ENCODE measurements at places on chromosomes 7 and 10.

DNA sequence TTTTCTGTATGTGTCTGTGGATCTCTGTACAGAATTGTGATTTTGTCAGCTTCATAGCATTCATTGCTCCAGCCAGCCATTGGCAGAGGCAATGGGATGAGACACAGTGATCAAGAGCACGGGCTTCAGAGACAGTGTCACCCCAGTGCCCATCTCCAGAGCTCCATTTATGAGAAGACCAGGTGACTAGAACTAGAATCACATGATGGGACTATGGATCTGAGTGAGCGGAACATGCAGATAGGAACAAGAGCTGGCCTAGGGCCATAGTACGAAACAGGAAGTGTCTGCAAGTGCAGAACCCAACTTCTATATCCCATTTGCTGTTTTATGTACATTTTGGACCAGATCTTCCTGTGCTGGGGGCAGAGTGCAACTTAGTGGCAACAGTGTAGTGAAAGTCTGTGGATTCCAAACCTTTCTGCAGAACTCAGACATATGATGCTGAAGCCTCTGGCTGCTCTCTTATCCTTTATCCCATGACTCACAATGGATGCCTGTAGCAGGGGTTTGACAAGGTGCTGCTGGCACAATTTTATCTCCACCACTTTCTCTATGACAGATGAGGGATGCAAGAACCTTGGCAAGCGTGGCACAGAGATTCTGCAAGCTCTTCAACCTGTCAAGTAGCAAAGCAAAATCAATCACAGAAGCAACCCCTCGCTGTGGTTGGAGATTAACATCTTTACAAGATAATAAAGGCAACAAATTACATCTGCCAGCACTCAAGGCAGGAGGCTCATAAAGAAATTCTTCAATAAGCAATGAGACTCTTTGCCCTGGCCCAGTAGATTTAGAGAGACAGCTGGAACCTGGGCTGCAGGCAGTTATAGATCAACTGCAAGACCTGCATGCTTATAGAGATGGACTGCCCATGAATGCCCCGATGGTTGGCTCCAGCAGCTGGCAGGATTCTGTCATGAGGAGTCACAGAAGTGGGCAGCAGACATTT lies 681.3 kb downstream of the TNS3 start:
- no peak for DNase-seq

- DNase-seq = no peak
These were observed 381.1 kb downstream of the SDK1 start for GRCh38 chr7:3682028-3682710.

- no peak for DNase-seq
These were observed 9.0 kb upstream of the MAFK start for GRCh38 chr7:1521456-1521855.

DNA sequence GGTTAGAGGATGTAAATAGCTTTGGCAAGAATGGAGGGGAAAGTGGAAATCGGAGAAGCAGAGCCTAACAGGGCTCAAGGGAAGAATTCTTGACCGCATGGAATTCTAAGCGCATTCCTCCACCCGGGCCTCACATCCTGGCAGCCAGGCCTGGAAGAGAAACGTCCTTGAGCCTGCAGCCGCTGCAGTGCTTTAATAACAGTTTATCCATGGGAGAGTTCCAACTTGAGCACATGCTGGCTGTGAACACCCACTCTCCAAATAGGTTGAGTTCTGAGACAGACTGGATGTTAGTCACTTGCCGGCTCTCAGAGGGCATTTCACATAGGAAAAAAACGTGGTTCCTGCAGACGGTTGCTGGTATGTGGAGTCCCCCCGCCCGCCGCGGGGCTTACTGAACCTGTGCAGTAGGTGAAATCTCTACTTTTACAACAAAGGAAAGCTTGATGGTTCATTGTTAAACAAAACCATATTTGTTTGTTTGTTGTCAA lies 61.4 kb upstream of the STEAP1B start:
- DNase-seq = no peak

DNA sequence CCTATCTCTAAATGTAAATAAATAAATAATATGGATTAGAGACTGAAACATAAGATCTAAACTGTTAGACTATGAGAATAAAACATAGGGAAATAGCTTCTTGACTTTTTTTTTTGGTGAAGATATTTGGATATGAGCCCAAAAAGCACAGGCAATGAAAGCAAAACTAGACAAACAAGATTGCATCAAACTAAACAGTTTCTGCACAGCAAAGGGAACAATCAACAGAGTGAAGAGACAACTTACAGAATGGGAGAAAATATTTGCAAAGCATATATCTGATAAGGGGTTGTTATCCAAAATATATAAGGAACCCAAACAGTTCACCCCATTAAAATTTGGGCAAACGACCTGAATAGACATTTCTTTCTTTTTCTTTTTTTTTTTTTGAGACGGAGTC lies 148.1 kb downstream of the SUGCT start:
- no peak for DNase-seq

DNA sequence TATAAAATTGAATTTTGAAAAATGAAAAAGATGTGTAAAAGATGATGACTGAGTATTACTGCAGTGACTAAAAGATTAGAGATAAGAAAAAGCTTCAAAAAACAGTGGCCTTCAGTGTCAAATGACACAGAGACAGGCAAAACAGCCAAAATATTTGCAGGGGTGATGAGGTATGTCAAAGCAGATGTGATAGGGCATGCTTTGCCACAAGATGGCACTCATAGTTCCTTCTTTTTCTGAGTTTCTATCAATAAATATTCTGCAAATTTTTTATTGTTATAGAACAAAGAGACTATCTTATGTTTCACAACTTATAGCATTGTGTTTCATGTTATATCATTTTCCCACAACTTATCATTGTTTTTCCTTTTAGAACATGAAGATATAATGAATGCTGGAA lies 344.1 kb upstream of the HPS1 start:
- DNase-seq = no peak

GRCh38 chr7:134318443-134318842 lies 1.7 kb upstream of the SLC35B4 start:
- no peak for DNase-seq

DNA sequence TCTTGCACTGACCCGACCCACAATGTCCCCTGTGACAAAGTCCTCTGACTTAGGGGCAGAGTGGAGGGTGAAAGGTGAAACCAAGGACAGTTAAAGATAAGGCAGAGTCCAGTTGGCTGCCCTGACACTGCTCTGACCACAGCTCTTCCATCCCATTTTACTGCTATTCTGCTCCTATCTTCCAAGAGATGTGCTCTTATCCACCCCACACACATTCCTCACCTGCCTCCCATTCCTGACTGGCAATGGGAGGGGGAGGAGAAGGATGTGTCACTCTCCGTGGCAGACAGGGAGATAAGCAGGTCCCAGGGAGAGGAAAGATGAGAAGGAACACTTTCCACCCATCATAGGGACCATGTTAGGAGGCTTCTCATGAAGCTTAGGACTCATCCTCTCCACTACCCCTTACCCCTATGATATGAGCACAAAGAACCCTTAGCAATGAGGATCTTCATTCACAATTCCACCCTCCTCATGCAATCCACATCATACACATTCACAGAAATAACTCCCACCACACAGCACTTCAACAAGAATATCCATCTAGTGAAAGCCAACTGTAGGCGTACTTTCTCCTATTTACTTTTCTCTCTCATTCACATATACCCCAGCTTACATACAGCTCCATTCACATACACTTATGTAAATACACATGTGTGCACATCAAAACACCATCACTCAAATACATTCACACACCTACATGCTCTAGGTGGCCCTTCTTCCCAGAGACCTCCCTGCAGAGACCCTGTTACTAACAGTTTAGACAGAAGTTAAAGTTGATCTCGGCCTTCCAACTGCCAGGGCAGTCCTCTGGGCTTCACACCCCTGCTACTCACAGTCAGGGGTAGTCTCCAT lies 6.6 kb downstream of the SYNPO2L start:
- DNase-seq = no peak

GRCh38 chr10:52578871-52579405 lies 193.6 kb downstream of the MBL2 start:
- no peak for DNase-seq

GRCh38 chr10:89030791-89031190 lies 40.2 kb downstream of the FAS start:
- no peak for DNase-seq

- DNase-seq = no peak
These were observed 78.5 kb upstream of the PCBD1 start for GRCh38 chr10:70966646-70967553.

DNA sequence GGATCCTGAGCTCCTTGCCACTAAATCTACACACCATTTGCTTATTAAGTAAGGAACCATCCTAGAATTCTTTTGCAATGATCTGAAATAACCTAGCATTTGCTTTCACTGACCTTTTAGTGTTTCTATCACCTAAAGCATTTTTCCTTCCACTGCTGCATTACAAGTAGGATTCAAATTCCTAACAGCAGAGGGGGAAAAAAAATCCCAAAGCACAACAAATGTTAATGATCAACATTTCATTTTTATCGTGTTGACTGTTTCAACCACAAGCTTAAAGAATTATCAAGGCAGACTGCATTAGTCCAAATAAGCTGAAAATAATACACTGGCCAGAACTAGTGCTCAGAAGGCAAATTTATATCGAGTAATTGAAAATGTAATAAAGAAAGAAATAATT lies 174.7 kb upstream of the TCF7L2 start:
- no peak for DNase-seq

DNA sequence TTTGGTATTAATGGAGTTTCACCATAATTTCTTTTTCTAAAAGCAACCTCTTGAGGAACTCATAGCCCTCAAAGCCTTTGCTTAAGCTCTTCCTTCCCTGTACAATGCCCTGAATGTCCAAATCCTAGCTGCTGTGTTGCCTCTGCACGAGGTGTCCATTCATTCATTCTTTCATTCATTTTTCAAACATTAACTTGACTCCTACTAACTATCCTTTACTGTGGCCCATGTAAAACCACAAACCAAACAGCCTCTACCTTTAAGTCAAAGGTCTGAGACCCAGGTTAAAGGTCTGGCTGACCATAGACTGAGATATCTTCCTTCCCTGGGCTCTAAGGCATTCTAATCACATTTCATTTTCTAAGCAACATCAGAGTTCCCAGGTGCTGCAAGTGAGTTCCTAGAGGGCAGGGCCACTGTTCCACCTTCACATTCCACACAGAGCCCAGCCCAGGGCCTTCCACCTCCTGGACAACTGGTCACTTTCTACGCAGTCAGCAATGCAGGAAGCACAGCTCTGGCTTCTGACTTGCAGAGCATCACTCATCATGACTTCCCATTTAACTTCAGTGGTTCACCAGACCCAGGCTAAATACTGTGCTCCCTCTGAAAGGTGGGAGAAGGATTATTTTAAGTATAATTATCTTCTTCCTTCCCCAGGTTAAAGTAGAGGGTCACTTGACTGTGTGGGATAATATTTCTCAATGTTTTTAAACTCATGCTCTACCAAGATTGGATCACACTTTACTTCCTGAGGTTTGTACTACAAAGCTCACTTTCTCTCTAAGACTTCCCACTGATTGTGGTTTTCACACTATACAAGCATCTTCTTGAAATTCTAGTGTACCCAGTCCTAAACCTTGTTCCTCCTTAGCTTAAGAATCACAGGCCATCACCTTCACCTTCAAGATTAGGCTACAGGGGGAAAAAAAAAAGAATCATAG lies 19.1 kb downstream of the ATXN7L1 start:
- no peak for DNase-seq

DNA sequence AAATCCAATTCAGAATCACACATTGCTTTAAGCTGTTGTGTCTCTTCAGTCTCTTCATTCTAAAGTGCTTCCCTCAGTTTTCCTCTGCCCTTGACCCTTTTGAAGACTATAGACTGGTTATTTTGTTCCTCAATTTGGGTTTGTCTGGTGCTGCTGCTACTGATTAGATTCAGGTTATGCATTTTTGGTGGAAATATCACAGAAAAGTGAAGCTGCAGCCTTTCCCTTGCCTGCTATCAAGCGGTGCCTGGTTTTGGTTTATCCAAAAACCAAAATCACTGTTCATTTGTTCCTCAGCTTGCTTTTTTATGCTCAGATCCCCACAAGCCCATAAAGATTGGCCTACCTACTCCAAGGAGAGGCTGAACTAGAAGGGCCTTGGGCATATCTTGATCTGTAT lies 55.2 kb downstream of the ELMO1 start:
- no peak for DNase-seq
